Stimulated activated CD4-positive, alpha-beta T cell treated with anti-CD3 and anti-CD28 coated beads, Interleukin-12 subunit alpha, Interleukin-12 subunit beta, amount 100 ng/mL, for 4 hours (primary cell): ENCODE measurements at places on chromosomes 16 and 17.
A peak's percentile ranks its signal among the peaks of the same experiment; 100 is the strongest.

- peak; percentile 62 for DNase-seq
Observed at GRCh38 chr17:75845058-75845711, 981 bp upstream of the UNC13D start.

GRCh38 chr17:18236494-18236893, 11.1 kb downstream of the LLGL1 start:
- DNase-seq = no peak

DNA sequence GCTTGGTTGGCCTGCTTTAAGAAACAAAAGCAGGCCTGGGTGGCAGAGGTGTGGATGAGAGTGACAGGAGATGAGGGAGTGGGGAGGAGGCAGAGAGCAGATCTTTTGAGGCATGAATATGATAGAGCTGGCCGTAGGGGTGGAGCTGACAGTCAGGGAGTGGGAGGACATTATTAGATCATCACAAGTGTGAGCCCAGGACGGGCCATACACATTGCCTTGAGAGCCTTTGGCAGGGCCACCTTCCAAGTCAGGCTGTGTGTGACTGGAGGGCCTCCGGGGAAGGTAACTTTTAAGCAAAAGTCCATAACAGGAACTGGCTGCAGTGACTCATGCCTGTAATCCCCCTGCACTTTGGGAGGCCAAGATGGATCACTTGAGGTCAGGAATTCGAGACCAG, 26.3 kb downstream of the GINS3 start:
- DNase-seq = no peak

GRCh38 chr17:71850812-71851211, 270.0 kb upstream of the SOX9 start:
- DNase-seq = no peak

DNA sequence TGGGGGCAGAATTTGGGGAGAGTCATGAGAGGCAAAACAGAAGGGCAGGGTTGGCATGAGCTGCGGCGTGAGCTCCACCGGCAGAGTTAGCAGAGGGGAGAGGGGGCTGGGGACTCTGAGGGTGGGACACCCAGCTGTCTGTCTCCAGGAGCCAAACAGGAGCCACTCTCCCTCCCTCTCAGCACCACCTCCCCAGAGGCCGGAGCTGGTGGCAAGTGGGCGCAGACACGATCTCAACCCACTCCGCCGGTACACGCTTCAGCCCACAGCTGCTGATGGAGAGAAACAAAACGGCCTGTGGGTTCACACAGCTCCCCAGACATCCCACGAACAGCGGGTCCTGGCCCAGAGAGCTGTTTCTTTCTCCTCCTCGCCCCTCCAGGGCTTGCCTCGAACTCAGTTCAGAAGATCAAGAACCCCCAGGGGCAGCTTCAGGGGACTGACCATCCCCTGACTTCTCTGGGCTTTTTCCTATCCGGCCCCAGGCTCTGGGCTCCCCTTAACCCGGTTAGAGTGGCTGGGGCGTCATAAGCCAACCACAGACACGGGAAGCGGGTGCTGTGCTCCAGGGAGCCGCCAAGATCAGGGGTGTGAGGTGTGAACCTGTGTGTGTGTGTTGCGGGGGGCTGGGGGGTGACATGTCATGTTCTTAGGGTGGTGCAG, 7.6 kb downstream of the RHBDF2 start:
- no peak for DNase-seq

DNA sequence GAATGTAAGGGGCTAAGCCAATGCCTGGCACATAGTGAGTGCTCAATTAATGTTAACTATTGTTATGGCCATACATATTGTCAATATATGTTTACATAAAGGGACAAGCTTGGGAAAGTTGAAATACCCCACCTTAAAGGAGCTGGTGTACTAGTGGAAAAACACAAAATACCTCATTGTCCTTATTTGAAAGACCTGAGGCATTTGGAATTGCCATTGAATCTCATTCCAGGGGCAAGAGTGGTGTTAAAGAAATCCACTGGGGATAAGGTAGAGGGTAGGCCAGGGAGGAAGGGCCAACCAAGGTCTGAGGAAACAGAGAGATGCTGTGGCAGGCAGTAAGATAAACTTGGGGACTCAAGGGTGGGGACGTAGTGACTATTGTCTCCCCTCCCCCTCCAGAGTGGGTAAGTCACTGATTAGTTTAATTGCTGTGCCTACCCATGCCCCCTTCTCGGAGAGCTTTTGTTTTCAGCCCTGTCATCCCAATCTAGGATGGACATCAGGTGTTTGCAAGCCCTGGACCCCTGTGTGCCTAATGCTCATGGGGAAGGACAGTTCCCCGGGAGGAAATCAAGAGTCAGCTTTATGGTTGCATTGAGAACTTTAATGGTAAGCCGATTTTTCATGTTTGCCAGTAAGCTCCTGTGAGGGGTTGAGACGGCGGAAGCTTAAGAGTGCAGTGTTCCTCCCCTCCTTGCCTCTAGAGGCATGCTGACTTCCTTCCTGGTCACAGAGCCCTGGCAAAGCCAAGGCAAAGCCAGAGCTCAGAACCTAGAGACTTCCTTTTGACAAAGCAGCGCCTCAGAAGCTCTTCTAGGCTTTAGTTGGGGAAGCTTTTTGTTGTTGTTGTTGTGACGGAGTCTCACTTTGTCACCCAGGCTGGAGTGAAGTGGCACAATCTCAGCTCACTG, 2.5 kb upstream of the HEATR9 start:
- no peak for DNase-seq

- DNase-seq = no peak
Observed at GRCh38 chr16:6749698-6750097, 582.9 kb upstream of the RBFOX1 start.

DNA sequence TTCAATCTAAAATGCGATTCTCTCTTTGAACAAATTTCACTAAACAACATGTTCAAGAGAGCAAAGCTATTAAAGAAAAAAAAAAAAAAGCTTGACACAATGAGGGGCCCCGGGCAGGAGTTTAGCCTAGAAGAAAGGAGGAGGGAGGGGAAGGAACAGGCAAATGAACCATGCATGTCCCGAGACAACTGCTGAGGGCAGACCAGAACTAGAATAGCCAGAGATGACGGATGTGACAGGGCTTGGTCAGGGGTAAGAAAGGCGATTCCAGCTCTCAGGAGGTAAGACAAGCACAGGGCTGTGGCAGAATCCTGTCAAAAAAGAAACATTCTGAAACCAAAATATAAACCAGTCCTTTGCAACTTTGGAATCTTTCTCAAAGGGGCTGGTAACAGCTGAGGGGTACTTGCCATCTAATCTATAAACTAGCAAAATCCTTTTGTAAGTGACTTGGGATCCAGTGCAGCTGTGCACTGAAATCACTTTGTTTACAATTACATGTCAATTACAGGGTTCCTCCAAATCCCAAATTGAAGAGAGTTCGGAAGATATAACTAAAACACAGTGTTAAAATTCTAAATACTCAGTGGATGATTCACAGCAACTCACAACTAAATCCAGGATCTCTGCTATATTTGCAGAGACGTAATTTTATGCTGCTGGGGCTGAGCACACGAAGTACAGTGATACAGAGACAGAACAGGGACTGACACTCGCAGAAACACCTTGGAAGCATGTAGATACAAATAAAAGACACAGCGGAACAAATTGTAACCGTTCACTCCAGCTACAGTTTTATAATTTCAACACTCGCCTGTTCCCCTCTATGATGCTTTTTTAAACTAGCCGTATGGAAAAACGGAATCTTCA, 567.4 kb upstream of the ZFHX3 start:
- no peak for DNase-seq

DNA sequence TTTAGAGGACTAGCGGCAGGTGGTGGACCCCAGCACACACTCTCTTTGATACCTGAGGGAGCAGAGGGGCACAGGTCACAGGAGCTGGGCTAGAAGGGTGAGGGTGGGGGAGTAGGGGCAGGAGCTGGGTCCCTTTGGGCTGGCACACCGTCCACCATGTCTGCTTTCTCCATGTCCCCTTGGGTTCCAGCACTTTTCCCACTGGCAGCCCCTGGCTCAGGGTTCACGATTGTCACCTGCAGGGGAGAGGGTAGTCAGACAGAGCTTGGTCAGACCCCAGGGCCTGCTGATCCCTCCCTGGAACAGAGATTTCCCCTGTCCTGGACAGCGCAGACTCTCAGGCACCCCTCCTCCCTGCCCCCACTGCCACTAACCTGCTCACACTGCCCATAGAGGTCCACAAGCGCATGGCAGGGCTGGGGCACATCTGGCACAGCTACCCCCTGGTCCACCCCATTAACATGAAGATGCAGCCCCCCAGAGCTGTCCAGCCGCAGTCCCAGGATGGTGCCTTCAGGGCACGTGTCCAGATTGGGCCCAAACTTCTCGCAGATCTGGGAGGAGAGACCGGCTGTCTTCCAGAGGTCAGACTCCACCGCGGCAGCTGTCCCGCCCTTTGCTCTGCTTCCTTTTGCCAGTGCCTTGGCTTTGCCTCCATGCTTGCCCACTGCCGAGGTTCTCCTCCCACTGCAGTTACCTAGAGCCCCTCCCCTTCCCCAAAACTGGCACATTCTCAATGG, 3.1 kb upstream of the GPS2 start:
- DNase-seq = no peak

GRCh38 chr17:67496286-67496685, 119.2 kb downstream of the PITPNC1 start:
- DNase-seq = no peak

- no peak for DNase-seq
Observed at GRCh38 chr17:65220732-65221131, 83.6 kb downstream of the RGS9 start.

DNA sequence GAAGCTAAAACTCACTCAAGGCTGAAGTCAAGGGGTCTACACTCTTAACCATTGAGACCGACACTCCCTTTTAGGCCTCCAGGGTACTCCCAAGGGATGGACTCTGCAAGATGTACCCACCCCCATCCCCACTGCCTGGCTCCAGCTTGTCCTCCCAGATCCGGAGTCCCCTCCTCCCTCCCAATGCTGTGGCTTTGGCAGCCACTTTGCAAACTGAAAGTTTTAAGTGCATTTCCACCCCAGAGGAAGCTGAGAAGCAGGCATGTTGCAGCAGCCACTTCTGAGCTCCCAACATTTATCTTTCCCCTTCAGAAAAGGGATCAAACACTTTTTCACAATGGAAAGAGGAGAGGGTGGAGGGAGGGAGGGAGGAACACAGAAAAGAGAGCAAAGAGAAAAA, 115.2 kb downstream of the COPRS start:
- DNase-seq = no peak

DNA sequence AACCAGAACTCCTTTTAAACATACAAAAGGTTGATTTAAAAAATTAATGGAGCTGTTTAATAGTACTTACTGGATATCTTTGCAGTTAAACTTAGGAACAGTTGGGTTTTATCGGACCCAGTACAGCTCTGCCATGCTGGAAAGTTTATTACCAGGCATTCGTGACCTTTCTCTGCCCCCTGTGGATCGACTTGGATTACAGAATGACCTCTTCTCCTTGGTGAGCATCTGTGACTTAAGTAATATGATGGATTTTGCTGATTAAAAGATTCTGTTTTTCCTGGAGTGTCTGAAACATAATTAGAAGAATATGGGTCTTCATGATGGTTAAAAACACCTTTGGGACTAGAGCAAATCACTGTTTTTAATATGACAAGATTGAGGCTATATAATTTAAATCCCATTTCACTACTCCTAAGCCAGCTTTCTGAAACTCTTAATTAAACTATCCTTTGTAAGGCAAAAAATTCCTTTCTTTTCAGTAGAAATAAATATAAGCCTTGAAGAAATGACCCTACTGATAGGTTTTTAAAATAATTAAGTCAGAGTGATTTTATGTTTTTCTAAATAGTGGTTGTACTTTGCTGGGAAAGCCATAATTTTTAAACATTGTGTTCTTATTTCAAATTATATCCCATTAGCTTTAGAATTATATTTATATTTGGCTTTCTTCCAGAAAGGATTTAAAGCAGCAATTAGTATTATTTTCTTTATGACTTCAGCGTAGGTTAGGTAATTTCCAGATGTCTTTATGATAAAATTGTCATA, 45.7 kb upstream of the KPNB1 start:
- no peak for DNase-seq

GRCh38 chr17:40577611-40578065, 12.4 kb upstream of the CCR7 start:
- DNase-seq = no peak

DNA sequence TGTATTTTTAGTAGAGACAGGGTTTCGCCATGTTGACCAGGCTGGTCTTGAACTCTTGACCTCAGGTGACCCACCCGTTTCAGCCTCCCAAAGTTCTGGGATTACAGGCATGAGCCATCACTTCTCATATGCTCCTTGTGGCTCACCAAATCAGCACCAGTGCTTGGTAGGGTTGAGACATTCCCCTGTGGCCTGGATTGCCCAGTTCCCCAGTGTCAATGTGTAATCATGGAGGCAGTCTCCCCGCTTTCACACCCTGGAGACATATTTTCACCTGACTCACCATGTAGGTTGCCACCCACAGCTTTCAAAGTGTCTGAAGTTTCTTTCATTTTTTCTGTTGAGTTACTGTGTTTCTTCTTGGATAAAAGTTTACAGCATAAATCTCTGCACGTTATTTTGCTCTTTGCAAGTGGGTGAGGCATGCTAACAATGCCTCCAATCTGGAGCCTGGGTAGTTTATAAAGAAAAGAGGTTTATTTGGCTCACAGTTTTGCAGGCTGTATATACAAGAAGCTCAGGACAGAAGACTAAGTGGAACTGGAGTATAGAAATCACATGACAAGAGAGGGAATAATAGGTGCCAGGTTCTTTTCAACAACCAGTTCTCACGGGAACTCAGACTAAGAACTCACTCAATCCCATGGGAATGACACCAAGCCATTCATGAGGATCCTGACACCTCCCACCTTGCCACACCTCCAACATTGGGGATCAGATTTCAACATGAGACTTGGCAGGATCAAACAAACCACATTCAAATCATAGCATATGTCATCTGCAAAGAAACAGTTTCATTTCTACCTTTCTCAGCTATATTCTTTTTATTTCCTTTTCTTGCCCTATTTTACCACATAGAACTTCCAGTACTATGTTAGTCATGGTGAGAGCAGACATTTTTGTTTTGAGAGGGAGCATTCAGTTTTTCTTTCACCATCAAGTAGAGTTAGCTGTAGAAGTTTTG, 113.2 kb downstream of the PHKB start:
- peak; percentile 15 for DNase-seq

- DNase-seq = no peak
Observed at GRCh38 chr17:50316016-50316587, 29.8 kb upstream of the XYLT2 start.

DNA sequence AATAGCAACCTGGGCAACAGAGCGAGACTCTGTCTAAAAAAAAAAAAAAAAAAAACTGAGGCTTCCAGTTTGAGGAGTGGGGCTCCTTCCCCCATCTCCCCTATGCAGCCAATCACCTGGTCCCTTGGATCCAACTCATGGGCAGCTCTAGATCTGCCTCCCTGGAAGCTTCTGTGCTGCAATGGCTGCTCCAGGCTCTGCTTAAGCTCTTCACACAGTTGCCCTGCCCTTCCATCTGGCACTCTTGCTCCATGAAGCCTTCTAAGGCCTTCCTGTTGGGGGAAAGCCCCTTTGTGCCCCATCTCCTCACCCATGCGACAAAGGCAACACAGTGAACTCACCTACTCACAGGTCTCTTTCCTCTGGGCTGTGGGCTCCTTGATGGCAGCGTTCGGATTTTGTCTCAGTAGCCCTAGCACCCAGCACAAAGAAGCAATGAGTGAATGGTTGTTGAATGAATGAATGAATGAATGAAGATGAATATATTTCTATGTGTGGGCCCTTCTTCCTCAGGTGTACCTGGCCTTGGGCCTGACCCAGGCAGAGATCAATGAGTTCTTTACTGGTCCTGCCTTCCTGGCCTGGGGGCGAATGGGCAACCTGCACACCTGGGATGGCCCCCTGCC, 1.9 kb downstream of the NAGLU start:
- no peak for DNase-seq

- DNase-seq = no peak
Observed at GRCh38 chr17:64165347-64165746, 35.4 kb upstream of the ERN1 start.

GRCh38 chr17:72258711-72259110, 137.9 kb downstream of the SOX9 start:
- no peak for DNase-seq
